ENCODE measurements at places on chromosomes 13 and 19.

- no peak for DNase-seq
Measured at GRCh38 chr13:34591900-34592529, 350.1 kb upstream of the NBEA start.

- DNase-seq = peak; percentile 48
Measured at GRCh38 chr19:45468159-45468651, 409 bp downstream of the FOSB start.

GRCh38 chr19:40799558-40800338 is 757 bp downstream of the EGLN2 start:
- peak; percentile 50 for DNase-seq

DNA sequence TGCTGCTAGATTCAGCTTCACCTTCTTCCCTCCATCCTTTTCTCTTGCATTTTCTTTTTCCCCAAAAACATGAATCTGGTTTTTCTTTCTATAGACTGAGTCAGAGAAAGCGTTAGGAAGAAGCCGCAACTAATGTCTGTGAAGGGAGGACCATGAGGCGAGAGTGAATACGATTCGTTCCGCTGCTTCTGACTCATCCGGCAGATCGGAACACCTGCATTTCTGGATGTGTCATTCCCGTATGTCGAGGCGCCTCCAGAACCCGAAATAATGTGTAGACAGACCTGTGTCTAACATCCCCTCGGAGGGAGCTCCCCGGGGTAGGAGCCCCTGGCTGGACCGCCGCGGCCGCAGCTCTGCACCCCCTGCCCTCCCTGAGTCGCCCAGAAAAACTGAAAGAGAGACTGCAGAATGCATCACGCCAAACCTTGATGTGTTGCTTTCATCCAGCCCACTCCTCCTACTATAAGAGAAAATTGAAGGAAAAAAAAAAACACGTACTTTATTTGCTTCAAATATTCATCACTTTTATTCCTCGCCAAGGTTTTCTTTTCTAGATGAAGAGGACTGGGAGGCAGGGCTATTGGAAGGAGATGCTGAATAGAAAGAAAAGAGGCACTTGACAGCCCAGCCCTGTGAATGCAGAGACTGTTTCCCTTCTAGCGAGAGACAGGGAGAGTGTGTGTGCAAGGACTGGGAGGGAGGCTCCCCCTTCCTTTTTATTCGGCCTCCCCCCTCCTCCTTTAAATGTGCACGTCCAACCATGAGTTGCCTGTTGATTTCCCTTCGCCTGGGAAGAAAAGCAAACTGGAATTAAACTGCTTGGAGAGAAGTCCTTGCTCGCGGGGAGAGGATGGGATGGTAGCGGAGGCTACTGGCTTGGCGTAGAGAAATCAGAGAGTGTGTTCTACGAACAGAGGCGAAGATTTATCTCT is 616 bp upstream of the PCDH17 start:
- no peak for DNase-seq

- DNase-seq = no peak
Measured at GRCh38 chr13:53098455-53098854, 69.8 kb downstream of the OLFM4 start.

DNA sequence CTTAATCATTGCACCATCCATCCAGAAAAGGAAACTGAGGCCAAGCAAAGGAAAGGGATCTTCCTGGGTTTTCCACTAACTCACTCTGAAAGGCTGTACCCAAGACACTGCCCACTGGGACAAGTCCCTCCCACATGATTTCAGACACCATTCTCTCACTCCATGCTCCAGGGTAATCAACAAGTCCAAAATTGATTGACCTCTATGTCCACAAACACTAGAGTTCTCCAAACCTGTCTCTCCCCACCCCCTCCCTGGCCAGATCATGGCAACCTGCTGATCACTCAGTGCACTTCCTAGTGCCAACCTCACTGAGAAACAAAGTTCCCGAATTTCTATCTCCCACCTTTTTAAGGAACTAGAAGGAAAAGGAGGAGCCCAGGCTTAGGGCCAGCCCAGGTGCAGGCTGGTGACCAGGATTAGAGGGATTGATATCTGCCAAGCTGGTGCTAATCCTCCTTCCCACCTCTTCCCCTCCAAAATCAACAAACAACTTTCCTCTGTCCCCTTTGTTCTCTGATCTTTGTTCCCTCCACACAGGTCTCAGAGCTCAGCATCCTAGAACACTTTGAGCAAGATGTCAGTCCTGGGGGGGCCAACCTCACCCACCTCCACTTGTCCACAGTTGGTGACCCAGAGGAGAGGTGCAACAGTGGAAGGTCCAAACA is 2.4 kb upstream of the CYP2A13 start:
- no peak for DNase-seq

GRCh38 chr13:107865643-107866031 is 349.7 kb downstream of the LIG4 start:
- no peak for DNase-seq

- no peak for DNase-seq
Measured at GRCh38 chr19:547836-548720, 4.2 kb downstream of the GZMM start.

DNA sequence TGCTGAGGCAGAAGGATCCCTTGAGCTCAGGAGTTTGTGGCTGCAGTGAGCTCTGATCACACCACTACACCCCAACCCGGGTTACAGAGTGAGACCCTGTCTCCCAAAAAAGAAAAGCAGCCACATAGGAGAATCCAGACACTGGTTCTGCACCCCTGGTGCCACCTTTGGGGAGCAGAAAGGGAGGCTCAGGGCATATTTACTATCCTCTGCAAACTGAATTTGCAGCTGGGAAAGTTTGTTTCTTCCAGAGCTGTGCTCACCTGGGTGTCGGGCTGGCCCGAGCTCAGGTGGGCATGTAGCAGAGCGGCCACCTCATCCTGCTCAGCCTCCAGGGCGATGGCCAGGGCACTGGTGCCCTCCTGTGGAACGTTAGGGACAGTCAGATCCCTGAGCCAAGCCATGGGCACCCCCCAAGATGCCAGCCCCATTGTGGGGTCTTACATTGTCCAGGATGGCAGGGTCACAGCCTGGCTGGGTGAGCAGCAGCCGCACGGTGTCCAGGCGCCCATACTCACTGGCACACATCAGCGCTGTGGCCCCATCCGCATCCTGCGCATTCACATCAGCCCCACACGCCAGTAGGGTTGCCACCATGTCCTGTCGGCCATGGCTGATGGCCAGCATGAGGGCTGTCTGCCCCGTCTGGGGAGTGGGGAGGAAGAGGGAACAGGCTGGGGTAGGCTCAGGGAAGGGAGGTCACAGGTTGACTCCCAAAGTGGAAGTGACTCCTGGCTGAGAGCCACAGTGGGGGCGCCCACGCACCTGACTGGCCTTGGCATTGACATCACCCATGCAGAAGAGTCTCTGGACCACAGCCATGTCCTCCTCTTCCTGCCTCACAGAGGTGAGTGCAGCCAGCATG is 3.1 kb downstream of the RPS28 start:
- no peak for DNase-seq

DNA sequence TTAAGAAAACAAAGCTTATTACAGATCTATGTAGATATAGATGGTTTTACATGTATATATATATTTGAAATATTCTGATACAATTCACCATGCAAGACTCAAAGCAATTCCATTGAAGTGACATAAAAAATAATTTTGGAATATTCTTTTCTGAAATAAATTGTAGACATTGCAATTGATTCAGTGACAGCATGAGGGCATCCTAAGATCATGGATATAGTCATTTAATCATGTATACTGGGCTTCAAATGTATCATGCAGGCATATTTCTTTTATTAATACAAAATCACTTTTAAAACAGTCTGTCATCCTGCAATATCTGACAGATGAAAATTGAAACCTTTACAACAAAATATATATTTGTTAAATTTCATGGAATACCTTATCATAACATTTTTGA is 286.7 kb upstream of the SLITRK6 start:
- DNase-seq = no peak

DNA sequence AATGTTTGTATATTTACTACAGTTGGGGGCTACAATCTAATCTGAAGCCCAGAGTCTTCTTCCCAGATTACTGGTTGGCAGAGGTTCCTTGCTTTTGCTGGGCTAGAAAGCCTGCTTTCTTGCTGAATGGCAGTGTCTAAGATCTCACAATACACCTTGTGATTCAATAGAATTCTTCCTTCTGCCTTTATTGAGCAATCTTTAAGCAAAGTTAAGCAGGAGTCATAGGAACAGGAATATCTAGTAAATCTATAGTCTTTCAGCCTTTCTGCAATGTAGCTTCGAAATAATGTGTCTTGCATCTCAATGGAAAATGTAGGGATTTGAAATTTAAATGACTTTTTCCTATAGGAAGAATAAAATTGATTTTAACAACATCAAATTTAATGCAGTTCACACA is 346.1 kb downstream of the SLITRK1 start:
- DNase-seq = no peak

GRCh38 chr13:25493931-25494640 is 122.3 kb downstream of the ATP8A2 start:
- DNase-seq = no peak

DNA sequence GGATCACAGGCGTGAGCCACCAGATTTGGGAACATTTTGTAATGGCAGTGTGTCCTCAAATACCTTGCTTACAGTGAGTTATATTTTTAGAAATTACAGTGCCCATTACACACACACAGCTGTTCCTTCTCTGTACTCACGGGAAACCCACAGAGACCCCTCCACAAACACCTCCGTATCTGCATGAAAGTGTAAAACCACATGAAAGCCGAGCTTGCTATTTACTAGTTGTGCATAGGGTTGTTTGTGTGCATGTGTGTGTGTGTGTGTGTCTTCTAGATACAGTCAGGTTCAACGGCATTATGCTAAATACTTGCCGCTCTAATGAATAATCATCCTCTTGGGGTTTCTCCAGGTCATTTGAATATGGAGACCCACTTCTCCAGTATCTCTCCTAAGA is 22.3 kb upstream of the LILRA2 start:
- DNase-seq = no peak

- DNase-seq = peak; percentile 90
Measured at GRCh38 chr19:18388100-18388959, 2.4 kb downstream of the GDF15 start.

GRCh38 chr13:57409121-57409520 is 222.4 kb upstream of the PCDH17 start:
- DNase-seq = no peak

GRCh38 chr13:72004246-72004645 is 137.2 kb upstream of the DACH1 start:
- DNase-seq = no peak

DNA sequence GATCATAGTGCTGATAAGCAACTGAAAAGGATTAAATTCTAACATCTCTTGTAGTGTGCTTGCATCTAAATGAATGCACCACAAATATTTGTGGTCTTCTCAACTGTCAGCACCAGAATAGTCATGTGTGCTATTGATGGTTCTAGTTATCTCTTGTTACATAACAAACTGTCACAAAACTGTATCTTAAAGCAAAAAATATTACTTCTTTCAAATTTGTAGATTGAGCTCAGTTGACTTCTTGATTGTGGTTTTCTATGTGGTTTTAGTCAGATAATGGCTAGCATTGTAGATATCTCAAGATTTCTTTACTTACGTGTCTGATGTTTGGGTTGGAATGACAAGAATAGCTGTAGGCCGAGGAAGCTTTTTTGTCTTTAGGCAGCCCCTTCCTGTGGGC is 431.3 kb downstream of the SLITRK6 start:
- DNase-seq = no peak

DNA sequence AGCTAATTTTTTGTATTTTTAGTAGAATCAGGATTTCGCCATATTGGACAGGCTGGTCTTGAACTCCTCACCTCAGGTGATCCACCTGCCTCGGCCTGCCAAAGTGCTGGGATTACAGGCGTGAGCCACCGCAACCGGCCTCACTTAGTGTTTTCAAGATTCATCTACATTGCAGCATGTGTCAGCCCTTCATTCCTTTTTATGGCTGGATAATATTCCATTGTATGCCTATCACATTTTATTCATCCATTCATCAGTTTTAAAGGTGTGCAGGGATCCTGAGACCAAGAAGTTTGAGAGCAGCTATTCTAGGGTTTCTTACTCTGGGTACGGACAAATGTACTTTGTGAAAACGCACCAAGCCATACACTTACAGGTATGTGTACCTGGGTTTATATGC is 9.1 kb downstream of the COQ8B start:
- no peak for DNase-seq

DNA sequence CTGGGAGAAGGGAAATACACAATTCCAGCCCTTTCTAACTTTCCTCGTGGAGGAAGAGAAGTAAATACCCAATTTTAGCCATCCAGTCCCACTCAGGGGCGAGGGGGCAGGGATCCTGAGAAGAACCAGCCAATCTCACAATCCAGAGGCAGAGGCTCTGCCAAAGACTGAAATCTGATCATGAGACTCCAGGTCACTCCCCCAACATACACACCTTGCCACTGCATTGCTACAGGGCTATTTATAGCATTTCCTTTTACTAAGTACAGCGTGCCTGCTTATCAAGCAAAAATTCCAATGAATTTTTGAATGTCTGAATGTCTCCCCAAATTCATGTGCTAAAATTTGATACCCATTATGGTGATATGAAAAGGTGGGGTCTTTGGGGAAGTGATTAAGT is 1687.5 kb downstream of the EFNB2 start:
- no peak for DNase-seq

GRCh38 chr13:50303963-50304721 is 288.9 kb downstream of the KCNRG start:
- DNase-seq = no peak

GRCh38 chr19:48419158-48419920 is 25.9 kb downstream of the GRIN2D start:
- DNase-seq = peak; percentile 75

GRCh38 chr13:29472332-29472961 is 123.0 kb downstream of the SLC7A1 start:
- DNase-seq = no peak

DNA sequence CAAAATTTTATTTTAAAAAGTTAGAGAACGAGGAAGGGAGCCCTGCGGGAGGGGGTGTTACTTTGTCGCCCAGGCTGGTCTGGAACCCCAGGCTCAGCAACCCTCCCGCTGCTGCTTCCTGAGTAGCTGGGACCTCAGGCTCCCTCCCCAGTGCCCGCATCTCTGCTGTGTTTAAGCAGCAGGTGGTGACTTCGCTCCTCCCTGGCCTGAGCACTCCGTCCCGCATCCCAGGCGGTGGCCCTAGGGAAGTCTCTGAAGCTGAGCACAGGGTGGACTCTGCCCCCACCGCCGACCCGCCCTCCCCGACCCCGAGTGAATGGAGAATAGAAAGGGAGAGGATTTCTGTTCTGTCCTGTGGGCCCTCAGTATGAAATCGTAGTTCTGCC is 30.5 kb downstream of the ZNF701 start:
- no peak for DNase-seq

GRCh38 chr19:48553676-48554384 is 1.9 kb downstream of the SULT2B1 start:
- DNase-seq = no peak

GRCh38 chr19:45641274-45642105 is 2.3 kb upstream of the EML2 start:
- peak; percentile 85 for DNase-seq

DNA sequence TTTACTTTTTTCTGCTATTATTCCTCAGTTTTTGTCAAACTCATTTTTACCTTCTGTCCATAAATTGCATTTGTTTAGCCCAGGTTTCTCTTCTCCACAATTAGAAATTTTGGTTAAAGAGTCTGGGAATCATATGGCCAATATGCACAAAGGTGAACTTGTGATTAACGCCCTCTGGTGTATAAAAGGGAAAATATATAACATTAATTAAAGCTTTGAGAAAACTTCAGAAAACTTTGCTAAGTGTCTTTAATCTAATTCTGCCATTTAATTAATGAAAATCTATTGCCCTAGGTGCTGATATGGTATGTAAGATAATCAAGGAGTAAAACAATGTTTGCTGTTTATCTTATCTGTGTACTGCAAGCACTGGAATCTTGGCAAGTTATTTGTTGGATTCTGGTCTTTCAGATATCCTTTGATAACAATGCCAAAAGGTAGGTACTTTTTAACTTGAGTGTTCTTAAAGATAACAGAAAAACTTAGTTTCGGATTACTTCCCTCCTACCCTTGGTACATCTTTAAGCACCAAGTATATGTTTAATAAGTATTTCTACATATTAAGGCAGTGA is 402.6 kb downstream of the SUCLA2 start:
- DNase-seq = no peak

Data from GM06990 (cell line).